Hematopoietic multipotent progenitor cell treated with erythropoietin and hydrocortisone succinate and interleukin-3 and kit ligand, for 8 days (in vitro differentiated cells): ENCODE measurements at places on chromosomes 1 and 21.

- DNase-seq: no peak
Measured at GRCh38 chr1:201219481-201220387, 29.1 kb downstream of the IGFN1 start.

DNA sequence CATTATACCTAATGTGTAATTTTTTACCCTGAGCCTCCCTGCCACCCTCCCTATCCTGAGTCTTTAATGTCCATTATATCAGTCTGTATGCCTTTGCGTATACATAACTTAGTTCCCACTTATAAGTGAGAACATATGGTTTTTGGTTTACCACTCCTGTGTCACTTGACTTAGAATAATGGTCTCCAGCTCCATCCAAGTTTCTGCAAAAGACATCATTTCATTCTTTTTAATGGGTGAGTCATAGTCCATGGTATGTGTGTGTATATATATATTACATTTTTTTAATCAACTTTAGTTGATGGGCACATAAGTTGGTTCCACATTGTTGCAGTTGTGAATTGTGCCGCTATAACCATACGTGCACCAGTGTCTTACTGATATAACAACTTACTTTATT lies 477.1 kb upstream of the NEGR1 start:
- no peak for DNase-seq

DNA sequence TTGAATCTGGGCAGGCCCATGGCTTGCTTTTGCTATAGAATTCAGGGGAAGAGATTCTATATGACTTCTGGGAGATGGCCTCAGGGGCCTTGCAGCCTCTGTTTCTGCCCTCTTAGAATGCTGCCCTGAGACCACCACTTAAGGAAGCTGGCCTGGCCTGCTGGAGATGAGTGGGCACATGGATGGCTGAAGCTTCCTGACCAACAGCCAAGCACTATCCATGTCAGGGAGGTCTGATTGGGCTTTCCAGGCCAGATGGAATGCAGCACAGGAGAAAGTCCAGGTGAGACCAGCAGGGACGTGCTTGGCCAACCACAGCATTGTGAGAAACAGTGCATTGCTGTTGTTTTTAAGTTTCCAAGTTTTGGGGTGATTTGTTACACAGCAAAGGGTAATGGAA lies 308.1 kb downstream of the PTPRU start:
- no peak for DNase-seq

- DNase-seq: no peak
Measured at GRCh38 chr1:31660871-31661455, 16.3 kb upstream of the PEF1 start.

GRCh38 chr1:29532751-29533150 lies 296.4 kb downstream of the PTPRU start:
- no peak for DNase-seq

DNA sequence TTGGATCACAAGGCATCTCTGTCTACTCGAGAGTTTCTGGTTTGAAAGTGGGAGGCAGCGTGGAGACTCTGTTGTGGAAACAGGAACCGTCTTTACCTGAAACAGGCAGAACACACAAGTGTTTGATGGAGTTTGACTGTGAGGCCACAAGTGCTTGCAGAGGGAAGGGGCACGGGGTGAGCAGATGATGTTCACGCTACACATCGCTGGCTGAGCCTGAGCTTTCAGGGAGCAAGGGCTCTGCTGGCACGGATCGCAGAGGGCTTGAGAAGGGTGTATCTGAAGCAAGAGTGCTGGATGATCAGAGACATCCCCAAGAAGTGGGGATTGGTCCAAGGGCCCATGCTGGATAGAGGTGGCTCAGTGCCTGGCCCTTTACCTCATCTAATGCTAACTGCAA lies 59.3 kb downstream of the IGSF21 start:
- no peak for DNase-seq

GRCh38 chr1:244150665-244151064 lies 99.6 kb downstream of the ZBTB18 start:
- no peak for DNase-seq

- DNase-seq: no peak
Measured at GRCh38 chr1:166040202-166040997, 126.4 kb downstream of the FAM78B start.

DNA sequence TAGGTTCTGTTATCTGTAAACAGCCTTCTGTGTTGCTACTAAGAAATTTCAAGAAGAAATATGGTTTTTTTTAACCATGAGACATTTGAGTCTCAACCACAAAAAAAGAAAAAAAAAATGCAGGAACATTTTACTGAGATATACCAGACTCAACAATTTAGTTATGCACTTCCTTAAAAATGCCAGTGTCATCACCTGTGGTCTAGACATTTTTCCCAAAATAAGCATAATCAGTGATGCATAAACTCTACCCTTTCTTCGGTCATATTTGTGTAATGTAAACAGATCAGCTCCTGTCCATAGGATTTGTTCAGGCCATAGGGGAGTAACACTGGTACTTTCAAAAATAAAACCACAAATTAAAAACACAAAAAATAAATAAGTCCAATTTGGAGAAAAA lies 122.6 kb upstream of the TNFSF4 start:
- peak; percentile 4 for DNase-seq

DNA sequence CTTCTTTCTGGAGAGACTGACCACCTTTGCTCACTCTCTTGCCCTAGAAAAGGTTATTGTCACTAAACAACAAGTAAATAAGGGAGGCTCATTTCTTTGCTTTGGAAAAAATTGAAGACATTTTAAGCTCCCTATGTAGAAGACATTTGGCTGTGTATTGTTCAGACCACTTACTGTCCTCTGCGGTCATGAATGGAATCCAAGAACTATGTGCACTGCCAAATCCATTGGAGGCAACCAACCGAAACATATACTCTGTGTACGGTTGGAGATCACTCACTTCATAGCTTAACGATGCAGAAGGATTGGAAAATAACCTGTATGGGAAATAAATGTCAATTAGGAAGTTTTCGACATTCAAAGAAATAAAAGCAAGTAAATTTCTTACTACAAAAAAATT lies 332.8 kb downstream of the KCTD3 start:
- DNase-seq: no peak

GRCh38 chr1:145975216-145975615 lies 10.7 kb downstream of the POLR3GL start:
- no peak for DNase-seq

DNA sequence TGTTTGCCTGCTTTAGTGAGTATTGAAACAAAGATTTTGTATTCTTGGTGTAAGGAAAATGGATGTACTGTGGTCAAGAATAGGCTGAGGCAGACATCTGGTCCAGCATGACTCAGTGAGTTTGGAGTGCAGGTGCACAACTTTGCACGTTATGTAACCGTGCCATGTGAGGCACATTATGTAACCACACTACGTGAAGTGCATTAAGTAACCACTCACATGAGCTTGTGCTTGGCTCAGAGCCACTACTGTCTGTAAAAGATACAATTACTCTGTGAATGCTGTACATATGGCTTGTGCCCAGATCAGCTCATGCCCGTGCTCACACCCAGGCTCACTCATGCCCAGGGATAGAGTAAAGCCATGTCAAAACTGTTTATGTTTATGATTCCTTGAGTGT lies 216.8 kb downstream of the CTH start:
- DNase-seq: peak; percentile 2

DNA sequence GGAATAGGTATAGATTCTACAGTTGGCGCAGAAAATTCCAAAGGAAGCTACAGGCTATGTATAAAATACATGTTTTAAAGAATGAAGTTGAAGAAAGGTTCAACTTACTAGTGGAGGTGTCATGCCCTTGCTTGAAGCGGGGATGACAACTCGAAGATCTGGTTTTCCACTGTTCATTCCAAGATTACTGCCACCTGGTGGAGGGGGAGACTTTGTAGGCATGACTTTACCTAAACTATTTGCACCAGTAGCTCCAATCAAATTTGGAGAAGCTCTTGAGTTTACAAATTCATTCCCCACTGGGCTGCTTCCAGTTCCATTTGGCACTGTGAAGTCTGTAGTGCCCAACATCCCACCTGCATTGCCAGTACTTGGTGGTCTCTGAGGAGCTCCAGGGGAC lies 81.7 kb downstream of the AXDND1 start:
- DNase-seq: peak; percentile 29

DNA sequence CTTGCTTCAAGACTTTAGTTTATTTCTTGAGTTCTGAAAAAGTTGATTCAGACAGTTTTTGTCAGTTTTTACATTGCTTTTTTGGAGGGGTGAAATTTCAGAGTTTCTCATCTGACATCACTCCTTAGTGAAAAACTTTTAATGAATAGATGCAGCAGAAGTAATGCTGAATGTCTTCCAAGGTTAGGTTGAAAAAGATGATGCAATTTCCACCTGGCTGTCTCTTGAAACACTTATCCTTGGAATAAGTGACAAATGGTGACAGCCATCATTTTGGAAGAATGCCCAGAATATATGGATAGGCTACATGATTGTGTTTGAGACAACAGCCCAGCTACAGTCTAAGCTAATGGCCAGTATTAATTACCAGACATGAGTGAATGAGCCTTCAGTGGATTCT lies 140.8 kb downstream of the ZNF644 start:
- no peak for DNase-seq
